ENCODE measurements at places on chromosomes 13 and 19.

- no peak for DNase-seq
Measured at GRCh38 chr13:53775807-53776206, 747.2 kb downstream of the OLFM4 start.

DNA sequence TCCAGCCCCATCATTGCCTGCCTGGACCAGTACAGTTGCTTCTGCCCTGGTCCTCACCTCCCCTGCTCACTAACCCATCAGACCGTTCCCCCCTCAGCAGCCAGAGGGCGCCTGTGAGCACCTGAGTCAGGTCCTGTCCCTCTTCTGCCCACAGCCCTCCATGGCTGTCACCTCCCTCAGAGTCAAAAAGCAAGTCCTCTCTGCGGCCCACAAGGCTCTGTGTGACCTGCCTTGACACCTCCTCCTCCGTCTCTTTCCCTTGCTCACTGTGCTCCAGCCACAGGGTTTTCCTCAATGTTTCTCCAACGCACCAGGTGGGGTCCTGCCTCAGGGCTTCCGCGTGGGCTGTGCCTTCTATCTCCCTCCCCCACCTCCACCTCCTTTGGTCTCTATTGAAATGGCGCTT lies 29.4 kb upstream of the PTPRS start:
- DNase-seq: no peak

DNA sequence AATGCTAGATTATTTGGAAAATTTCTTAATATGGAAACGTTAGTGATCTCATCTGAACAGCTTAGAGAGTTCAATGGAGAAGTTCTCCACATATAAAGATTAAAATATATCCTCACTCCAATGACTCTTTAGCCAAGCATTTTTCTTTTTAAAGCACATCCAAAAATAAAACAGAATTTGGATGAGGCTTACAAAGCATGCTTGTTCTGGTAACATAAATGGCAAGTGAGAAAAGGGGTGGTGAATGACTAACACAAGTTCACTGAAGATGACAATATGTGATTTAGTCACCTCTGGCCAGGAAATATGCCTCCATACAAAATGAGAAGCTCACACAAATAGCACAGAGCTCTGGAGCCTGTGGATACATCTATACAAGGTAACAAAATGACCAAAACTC lies 253.0 kb downstream of the PCDH20 start:
- no peak for DNase-seq

DNA sequence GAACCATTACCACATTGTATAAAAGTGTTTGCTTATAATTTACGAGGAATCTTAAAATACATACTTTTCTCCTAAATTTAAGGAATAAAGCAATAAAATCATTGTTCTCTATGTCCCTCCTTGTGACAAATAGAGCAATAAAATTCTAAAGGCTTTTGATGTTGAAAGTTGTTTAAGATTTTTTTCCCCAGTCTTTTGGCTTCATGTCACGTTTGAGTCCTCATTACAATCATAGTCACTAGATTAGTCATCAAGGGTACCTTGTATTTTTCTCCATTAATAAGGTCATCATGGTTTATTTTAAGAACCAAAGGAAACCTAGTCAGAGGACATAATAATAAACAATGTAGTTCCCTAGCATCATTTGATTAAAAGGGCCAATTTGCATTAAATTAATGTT lies 3.2 kb downstream of the WBP4 start:
- DNase-seq: peak; percentile 83

DNA sequence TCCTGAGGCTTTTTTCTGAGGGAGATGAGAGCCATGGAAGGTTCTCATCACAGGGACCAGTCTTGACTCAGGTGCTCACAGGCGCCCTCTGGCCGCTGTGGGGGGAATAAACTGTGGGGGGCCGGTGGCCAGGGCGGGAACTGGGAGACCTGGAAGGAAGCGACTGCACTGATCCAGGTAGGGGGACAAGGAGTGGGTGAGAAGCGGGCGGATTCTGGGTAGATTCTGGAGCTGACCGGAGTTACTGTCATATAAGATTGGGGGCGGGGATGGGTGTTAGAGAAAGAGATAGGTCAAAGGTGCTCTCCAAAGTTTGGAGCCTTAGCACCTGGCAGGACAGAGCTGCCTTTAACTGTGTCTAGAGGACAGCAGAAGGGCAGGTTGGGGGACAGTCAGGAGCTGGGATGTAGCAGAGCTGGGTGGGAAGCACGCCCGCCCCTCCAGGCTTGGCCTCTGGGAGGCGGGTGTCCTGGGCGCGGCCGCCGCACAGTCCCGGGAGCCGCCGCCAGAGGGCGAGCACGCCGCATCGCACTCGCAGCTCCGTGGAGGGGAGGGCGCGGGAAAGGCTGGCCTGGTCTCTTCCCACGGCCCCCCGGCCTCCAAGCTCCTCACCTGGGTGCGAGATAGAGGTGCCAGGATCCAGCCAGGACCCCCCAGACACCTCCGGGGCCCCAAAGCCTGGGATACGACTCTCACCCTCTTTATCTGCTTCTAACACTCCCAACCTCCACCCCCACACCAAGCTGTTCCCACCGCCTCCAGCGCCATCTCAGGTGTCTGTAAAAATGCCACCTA lies 4.2 kb upstream of the DAND5 start:
- no peak for DNase-seq

GRCh38 chr19:50768277-50768676 lies 2.0 kb upstream of the GPR32 start:
- DNase-seq: no peak

- no peak for DNase-seq
Measured at GRCh38 chr19:30551271-30551670, 179.1 kb downstream of the ZNF536 start.

DNA sequence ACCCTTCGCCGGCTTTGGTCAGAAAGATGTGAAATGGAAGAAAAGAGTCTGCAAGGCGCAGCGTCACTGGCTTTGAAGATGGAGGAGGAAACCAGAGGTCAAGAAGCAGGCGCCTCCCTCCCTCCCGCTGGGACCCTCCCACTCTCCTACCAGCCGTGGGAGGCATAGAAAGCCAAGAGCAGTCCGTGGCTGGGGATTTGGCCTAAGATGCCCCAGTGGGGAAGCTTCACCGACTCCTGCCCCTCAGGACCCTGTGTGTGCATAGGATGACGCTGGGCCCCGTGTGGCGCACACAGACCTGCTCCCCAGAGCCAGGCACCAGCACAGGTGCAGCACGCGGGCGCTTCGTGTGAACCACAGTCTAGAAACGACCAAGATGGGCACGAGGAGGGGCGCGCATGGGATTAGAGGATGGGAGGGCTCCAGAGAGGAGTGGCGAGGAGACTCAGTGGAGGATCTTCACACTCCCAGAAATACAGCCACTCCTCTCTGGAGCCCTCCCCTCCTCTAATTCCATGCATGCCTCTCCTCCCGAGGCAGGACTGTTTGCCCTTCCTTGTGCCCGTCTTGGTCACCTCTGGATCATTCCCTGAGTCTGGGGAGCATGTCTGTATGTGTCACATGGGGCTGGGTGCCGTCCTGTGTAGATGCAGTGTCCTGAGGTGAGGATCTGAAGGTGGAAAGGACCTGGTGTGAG lies 194.3 kb downstream of the TEX29 start:
- DNase-seq: no peak

DNA sequence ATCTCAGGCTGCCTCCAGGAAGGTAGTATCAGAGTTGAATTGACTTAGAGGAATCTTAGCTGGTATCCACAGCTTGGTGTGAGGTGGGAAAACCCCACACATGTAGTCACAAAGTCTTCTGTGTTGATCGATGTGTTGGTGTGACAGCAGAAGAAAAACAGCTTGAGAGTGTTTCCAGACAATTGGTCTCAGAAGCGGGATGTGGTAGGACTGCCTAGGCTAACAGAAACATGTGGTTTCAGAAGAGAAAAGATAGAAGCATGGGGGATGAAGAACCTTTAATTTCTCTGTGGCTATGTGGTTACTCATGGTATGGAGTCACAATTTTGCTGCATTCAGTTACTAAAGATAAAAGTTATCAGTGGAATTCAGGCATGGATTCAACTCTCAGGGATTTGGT lies 134.7 kb upstream of the SLITRK5 start:
- no peak for DNase-seq

DNA sequence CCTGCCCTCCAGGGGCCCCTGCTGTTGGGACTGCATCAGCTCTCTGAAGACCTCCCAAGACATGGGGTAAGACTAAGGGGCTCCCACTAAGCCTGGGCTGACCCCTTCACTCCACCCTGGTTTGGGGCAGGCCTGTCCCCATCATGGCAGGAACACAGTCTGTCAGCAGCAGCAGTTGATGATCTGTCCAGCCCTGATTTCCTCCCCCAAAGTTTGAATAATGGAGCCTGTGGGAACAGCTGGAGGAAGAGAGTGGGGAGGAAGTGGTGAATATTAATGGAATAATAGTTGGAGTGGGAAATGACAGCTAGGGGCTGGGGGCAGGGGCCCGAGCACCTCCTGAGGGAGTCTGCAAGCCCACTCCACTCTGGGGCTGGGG lies 1.3 kb upstream of the B3GNT8 start:
- DNase-seq: no peak

DNA sequence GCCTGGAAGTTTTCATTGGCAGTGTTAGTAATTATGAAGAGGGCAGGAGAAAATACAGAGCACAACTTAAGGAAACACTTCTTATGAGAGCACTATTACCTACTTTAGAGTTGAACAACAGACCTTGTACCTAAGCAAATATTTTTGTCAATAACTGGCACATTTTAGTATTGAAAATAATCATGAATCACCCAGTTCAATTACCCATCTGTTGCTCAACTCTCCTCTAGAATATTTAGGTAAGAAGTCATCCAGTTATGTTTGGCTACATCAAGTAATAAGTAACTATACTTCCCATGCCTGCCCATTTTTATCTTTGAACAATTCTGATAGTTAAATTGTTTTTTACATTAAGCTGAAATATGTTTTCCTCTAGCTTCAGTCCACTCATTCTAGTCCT lies 893.4 kb downstream of the DIAPH3 start:
- DNase-seq: no peak

- DNase-seq: no peak
Measured at GRCh38 chr13:45068036-45069001, 52.0 kb upstream of the GTF2F2 start.

GRCh38 chr13:31214435-31214834 lies 14.7 kb downstream of the B3GLCT start:
- DNase-seq: no peak

DNA sequence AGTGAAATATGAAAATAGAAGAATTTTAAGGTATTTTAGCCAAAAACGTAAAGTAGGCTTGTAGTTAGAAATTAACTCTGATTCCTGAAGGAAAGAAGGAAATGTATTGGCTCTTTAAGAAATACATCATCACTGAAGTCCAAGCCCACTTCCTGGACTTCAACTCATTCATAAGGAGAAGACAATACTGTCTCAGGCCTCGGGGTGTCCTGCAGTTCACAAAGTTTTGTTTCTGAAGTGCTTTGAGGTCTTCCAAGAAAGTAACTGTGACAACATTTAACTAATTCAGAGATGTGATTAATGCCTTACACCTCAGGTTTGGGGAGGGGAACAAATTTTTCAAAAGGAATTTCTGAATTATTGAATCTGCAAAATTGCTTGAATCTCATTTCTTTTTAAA lies 65.8 kb upstream of the STARD13 start:
- DNase-seq: no peak

DNA sequence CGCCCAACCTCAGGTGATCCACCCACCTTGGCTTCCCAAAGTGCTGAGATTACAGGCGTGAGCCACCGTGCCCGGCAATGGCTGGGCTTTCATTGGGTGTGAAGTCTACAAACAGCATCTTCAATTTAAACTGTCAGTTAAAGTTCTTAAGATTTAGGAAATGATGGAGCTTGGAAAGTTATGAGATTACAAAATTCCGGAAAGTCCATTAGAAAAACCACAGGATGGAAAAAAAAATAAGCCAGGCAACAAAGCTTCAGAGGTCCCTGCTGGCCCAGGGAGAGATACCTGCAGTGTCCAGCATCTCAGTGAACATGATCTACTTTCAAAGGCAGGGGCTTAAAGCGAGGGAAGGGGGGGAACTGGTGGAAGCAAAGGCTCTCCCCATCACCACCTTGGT lies 4.6 kb upstream of the ZNF587B start:
- no peak for DNase-seq

- DNase-seq: no peak
Measured at GRCh38 chr13:91302111-91302510, 45.4 kb upstream of the MIR17HG start.

- DNase-seq: no peak
Measured at GRCh38 chr13:107669391-107669993, 545.8 kb downstream of the LIG4 start.

DNA sequence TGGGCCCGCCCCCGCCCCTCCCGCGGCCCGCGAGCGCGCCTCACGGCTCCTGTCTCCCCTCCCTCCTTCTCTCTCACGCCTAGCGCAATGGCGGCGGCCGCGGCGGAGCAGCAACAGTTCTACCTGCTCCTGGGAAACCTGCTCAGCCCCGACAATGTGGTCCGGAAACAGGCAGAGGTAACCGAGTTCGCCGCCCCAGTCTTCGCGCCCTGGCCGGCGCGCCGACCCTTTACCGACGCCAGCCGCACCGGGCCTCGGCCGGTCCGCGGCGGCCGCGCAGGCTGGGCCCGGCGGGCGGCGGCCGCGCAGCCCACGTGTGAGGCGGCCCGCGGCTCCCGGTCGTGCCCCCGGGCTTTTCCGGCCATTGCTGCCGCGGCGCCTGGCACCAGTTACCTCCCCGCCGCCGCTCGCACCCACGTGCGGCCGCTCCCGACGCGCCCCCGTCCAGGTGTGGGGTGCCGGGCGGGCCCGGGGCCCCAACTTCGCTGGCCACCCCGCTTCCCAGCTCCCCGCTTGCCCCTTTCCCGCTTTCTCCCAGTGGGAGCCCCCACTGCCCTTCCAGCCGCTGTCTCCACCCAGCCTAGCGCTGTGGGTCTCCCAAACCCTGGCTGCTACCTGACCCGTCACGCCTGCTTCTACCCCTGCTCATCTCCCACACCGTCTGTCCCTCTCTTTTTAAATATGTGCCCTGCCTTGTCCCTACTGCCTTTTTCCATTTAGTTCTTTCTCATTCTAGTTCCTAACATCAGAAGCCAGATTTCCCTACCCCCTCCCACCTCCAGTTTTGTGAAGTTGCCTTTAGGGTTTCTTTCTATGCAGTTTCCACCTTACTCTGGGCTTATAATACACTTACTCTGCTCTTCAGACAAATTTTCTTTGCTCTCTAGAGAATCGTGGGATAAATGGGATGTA lies 23.4 kb downstream of the IPO5 start:
- DNase-seq: no peak

DNA sequence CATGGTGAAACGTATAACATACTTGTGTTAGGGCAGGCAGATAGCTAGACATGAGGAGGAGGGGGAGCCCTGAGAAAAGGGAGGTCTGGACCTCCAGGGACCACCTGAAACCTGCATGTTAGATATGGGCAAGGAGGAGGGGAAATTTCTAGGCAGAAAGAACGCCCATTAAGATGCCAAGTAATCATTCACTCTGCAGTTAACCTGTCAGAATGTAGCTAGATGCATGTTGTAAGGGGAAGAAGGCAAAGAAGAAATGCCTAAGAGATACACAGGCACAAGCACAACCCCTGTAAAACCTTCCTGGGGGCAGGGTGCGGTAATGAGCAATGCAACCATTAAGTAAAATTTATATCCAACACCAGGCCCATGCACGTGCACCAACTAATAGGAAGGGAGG lies 1055.3 kb upstream of the SPRY2 start:
- DNase-seq: no peak

- DNase-seq: no peak
Measured at GRCh38 chr13:61692691-61693090, 277.0 kb upstream of the PCDH20 start.
